Stimulated activated CD4-positive, alpha-beta T cell treated with anti-CD3 and anti-CD28 coated beads, TNF-alpha, amount 100 ng/mL, for 48 hours (primary cell): ENCODE measurements at places on chromosomes 5 and 9.

DNA sequence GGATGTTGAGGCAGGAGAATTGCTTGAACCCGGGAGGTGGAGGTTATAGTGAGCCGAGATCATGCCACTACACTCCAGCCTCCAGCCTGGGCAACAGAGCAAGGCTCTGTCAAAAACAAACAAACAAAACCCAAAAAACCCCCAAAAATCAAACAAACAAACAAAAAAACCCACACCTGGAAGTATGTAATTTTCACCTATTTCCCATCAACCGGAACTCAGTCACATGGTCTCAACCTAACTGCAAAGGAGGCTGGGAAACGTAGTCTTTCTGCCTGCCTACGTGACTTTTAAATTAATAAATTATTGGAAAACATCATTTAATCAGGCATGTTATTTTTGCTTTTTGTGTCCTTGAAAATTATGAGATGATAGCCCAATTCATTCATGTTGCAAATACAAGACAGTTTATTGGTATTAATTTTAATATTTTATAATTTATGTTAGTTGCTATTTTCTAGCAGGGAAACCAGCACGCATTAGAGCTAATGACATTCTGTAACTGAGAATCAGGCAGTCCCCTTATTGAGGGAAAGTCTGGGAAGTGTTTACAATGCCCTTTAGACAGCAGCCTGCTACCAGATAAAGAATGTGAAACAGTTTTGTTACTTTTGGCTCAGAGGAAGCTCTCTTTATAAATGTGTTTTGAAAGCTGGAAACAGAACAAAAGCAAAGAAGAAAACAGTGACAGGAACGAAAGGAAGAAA, 110.3 kb downstream of the NXNL2 start:
- no peak for DNase-seq

DNA sequence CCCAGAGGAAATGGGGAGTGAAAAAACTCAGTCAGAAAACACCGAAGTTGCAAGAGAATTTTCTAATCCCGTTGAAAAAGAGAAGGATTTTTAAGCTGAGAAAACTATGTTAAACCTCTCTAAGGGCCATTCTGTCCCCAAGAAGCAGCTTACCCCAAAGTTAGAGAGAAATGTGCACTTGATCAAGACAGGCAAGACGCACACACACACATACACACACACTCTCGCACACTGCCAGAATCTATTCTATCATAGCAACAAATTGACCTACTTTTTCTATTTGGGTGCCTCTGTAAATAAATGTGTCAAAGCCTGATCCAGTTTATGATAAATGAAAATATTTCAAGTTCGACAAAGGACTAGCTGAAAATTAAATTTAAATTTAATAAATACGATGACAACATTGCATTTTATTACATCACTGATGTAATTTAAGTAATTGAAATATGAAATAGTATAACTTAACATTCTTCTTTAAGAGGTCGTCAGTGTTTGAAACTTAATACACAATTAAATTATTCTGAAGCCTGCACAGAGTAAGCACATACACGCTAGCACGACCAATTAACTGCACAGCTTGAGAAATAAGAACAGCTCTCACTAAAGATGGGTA, 5.9 kb downstream of the NFIL3 start:
- no peak for DNase-seq

DNA sequence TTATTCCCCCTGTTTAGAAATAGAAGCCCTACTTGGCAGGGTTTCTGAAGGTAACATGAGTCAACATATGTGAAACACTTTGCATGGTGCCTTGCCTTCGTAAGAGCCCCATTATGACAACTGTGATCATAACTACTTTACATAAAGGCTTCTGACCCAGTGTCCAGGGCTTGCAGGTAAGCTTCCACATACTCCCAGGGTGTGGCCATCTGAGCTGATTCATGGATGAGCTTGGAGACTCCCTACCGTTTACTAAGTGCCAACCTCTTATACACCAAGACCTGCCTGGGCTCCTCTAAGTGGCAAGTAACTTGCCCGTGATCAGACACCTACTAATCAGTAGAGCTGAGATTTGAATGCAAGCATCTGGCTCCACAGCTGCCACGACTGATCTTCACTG, 62.8 kb upstream of the C5orf58 start:
- no peak for DNase-seq

GRCh38 chr9:137490532-137491186, 31.5 kb upstream of the NSMF start:
- no peak for DNase-seq

DNA sequence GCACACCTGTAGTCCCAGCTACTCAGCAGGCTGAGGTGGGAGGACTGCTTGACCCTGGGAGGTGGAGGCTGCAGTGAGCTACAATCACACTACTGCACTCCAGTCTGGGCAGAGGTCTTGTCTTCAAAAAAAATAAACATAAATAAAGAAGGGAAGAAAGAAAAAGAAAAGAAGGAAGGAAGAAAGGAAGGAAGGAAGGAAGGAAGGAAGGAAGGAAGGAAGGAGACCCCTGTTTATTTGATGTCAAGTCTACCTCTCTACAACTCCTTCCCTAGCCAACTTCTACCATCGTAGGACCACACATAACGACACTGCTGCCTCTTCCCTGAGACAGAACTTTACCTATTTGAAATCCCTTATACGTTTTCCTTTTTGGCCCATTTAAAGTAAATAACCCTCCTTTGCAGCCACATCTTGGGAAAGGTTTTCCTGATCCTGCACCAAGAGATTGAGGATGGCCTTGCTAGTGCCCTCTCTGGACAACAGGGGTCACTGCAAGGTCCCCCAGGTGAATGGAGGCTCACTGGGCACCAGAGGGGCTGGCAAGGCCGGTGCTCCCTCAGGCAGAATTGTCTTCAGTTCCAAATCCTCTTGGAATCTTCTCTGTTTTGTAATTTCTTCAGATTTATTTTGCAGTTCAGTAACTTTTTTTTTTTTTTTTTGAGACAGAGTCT, 10.5 kb downstream of the RPS14 start:
- DNase-seq = no peak

DNA sequence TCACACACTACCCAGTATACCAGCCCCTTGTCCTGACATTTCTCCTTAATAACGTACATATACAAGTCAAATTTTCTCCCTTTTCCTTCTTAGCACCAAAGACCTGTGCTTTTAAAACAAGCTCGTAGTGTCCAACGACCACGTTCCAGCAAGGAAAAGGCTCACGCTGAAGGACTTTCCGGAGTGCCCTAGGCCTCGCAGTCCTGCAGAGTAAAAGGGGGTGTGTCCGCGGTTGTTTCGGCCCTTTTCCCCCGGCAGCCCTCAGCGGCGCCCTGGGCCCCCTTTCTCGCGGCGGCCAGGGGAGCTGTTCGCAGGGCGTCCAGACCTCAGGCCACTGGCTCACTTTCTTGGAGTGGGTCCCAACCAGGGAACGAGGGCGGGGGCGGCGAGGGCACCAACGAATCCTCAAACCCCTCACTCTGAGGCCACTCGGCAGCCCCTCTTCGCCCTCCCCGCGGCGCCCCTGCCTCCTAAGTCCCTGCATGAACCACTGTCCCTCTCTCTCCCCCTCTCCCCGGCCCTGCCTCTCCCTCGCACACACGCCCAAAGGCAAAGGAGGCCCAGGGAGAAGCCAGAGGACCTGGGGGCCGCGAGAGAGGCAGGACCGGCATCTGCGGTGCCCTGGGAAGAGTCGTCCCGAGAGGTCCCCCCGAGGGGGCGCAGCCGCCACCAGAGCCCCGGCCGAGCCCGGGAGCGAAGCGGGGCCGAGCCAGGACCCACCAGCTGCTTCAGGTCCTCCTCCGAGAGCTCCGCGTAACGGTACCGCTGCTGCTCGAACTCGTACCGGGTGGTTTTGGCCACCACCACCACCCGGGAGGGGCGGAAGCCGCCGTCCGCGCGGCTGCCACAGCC, 720 bp downstream of the NADK2 start:
- DNase-seq = no peak

DNA sequence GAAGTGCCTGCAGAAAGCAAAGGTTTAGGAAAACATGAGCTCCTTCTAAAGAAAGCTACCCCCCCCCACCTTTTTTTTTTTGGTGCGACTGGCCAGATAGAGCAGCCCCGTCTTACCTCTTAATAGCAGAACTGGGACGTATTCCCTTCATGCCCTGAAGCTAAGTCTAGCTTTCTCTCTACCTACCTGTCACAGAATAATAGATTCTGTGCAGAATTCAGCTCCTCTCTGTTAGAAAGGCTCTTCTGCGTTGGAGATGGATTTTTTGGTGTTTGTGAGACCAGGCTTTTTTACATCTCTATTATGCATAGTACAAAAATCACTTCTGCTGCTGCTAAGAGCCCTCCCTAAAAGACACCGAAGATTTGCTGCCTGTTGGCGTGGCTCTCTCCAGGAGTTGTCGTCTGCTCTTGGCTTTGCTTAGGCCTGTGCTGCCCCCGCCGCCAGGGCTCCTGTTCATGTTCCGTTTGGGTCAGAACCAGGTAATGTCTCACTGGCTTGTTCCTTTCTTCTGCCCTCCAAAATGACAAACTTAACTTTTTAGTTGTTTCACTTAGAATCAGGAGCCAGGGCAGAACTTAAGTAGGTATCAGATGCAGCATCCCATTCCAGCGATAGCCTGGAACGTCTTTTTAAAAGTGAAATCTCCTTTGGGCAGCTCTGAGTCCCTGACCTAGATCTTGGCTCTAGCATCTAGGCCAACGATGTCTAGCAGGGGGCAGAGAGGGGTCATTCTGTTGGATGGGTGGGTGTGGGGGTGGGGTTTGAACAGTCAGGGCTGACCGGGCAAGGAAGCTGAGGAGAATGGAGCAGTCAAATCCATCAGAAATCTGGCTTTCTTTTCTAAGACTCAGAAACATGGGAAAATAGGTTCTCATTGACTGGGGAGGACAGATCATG, 2.5 kb downstream of the TRIO start:
- no peak for DNase-seq

- no peak for DNase-seq
These were observed 519.3 kb downstream of the ISL1 start for GRCh38 chr5:51902512-51902911.

DNA sequence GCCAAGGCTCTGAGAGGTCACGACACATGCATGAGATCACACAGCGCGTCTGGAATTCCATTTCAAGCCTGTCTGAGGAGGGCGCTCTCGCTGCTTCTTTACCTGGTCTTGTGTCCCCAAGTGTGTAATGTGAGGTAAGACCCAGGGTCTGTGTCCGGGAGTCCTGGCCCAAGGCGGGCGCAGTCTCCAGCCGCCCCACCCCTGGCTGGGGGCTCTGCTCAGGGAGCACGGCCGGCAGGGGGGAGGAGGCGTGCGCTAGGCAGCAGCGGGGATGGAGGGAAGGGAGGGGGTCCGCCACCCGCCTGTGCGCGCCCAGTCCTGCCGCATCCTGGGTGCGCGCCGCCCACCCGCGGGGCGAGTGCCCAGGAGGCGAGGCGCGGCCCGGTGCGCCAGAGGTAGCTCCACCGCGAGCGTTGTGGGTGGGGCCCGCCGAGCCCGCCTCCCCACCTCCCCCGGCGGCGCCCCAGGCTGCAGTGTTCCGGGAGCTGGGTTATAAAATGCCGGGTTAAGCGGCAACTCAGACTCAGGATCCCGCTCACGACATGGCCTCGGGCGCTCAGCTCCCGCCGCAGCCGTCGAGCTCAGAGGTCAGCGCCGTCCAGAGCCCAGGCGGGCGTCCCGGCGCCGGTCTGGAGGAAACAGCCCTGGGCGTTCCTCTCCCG, at the start of gene CCNI2:
TSS of gene CCNI2 (plus strand) at position 473 of the 662 bp plus-strand sequence. CDS start at position 543, 70 bp downstream.
- DNase-seq = peak; percentile 29

DNA sequence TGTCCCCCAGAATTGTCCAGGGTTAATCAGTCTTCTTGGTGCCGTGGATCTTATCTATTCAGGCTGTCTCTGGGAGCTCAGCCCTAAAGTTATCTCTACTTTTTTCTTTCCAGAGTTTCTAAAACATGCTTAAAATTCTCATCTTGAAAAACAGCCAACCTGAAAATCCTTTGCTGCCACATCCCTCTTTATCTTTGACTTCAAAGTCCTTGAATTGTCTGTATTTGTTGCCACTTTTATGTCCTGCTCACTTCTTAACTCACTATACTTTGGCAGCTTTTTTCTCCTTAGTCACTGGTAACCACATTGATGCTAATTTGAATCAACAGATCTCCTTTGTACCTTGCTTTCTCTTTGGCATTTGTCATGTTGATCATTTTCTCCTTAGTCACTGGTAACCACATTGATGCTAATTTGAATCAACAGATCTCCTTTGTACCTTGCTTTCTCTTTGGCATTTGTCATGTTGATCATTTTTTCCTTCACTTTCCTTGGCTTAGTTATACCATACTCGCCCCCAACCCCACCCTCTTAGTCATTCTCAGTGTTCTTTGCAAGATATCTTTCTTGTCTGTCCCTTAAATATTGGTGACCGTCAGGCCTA, 8.5 kb downstream of the DMXL1 start:
- peak; percentile 23 for DNase-seq

DNA sequence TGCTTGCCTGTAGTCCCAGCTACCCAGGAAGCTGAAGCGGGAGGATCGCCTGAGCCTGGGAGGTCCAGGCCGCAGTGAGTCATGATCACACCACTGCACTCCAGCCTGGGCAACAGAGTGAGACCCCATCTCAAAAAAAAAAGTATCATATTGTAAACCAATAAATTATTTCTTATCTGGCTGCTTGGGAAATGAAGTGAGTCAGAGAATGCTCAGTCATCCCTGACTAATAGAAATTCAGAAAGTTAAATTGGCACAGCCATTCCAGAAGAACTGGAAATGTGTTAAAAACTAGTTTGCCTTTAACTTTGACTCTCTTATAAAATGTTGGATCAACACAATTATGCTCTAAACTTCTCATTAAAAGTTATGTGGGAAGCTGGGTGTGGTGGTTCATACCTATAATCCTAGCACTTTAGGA, 9.8 kb upstream of the GNE start:
- no peak for DNase-seq

DNA sequence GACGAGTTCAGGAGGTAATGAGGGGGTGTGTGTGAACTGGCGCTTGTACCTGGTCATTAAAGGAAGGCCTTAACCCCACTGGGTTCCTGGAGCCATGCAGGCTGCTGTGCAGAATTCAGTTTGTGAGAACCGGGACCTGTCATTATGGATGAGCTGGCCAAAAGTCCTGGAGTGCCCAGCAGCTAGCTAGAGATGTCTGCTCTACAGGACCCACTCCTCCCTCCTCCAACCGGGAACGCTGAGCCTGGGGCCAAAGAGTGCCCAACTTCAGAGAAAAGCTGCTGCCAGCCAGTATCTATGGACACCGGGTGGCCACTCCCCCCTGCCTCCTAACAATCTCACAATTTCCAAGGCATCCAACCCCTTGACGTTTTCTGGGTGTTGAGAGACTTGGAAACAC, 1.2 kb downstream of the ENTREP1 start:
- DNase-seq = no peak

GRCh38 chr5:39523821-39524220, 99.0 kb upstream of the DAB2 start:
- no peak for DNase-seq

- no peak for DNase-seq
These were observed 546 bp downstream of the DNAJB5 start for GRCh38 chr9:34989946-34990635.

DNA sequence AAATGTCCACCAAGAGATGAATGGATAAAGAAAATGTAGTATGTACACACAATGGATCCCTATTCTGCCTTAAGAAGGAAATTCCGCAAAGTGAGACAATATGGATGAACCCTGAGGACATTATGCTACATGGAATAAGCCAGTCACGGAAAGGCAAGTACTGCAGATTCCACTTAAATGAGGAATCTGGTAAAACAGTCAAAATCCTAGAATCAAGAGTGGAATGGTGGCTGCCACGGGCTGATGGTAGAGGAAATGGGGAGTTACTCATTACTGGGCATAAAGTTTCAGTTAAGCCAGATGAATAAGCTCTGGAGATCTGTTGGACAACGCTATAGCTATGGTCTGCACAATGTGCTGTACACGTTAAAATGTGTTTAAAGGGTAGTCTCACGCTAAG, 47.2 kb downstream of the STK10 start:
- DNase-seq = no peak

GRCh38 chr5:96569770-96570169, 92.4 kb upstream of the CAST start:
- no peak for DNase-seq

- DNase-seq = no peak
These were observed 24.5 kb upstream of the WDR38 start for GRCh38 chr9:124828489-124829333.
